Stimulated activated memory B cell treated with anti-CD40 and anti-IgM and Interleukin-4, amounts not matched to agents 10 μg/mL and 1 μg/mL and 100 μg/mL, for 72 hours (primary cell): ENCODE measurements at places on chromosomes 12 and 14.

DNA sequence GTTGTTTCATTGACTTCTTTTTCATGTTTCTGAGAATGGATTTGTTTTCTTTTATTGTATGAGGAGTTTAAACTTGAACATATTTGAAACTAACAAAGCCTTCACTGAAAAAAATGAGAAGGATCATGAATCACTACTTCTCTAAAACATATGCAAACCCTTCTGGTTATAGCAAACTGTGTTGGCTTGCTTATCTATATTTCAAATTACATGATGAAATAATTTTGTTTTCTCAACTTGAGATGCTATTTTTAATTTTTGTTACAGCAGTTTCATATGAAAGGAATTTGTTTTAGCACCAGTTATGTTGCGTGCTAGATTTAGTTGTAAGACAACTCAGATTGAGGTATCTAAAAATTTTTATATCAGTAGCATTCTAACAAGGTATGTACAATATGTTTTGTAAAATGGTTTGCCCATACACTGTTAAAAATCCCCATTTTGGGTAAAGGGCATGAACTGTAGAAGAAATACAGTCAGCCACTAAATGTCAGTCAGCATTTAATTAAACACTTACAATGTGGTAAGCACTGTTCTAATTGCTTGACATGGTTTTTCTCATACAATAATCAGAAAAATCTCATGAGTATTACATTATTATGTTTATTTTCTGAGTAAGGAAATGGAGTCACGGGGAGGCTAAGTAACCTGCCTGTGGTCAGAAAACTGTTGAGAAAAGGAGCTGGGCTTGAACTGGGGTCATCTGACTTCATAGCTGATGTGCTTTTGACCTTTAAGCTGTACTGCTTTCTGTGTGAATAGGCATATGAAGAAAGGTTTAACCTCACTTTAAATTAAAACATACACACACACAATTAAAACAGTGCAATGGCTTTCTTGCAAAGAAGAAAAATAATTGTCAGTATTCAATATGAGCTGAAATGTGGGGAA lies 105.7 kb downstream of the PLEKHA5 start:
- no peak for ATAC-seq

- ATAC-seq = no peak
These were observed 827.6 kb downstream of the NRXN3 start for GRCh38 chr14:78997811-78998210.

GRCh38 chr14:52801014-52801712 lies 9.8 kb upstream of the GNPNAT1 start:
- no peak for ATAC-seq

DNA sequence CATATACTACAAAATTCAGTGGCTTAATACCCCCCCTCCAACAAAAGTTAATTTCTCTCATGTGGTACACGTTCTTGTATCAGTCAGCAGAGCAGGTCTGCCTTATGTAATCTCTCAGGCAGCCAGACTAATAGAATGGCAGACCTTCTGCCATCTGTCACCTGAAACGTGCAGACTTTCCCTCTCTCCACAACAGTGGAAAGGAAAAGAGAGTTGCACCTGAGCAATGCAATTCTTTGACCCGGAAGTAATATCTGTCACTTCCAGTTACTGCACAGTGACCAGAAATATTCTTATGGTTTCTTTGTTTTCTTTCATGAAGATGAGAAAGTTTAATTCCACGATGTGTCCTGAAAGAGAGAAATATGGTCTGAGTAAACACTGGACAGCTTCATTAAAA lies 14.4 kb downstream of the KERA start:
- no peak for ATAC-seq

DNA sequence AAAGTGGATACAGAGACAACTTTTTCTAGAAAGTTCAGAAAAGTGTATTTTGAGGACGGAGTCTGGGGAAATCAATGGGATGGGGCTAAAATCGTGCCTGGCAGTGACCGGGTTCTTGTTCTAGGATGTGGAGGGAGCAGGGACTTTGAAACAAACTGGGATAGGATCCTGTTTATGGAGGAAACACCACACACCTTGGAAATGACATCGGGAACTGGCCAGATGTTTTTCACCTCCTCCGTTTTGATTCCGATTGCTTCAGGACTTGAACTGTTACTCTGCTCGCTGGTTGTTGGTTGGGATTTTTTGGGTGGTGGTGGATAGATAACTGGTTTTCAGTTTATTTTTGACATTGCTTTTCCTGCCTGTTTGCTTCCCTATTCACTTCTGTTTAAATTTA lies 506 bp downstream of the EMP1 start:
- ATAC-seq = no peak

DNA sequence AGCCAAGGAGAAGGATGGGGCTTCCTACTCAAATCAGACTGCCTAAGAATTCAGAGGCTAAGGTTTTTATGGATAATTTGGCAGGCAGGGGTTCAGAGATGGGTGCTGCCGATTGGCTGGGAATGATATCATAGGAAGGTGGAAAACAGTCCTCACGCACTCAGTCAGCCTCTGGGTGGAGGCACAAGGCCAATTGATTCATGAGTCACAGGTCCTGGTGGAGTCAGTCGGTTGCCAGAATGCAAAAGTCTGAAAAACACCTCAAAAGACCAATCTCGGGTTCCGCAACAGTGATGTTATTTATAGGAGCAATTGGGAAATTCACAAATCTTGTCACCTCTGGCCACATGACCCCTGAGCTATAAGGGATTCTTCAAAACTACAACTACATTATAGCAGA lies 105.5 kb downstream of the GXYLT1 start:
- ATAC-seq = no peak
